Naive thymus-derived CD8-positive, alpha-beta T cell (primary cell): ENCODE measurements at places on chromosomes 16 and 17. TPM values are rescaled to one million over a fixed set of nuclear protein-coding genes. Genes with fewer than 3 reads are reported as not detected.

- no peak overlapping the region for H3K4me3 ChIP-seq
- H3K27ac ChIP-seq = no peak overlapping the region
- H3K27me3 ChIP-seq = no peaks in the 10 kb centered on the region
- no peaks in the 10 kb centered on the region for H3K36me3 ChIP-seq
- H3K4me1 ChIP-seq = peaks cover 27% of the 10 kb centered on the region
These were observed 3.6 kb upstream of the TMIGD1 start for GRCh38 chr17:30337393-30337999.

DNA sequence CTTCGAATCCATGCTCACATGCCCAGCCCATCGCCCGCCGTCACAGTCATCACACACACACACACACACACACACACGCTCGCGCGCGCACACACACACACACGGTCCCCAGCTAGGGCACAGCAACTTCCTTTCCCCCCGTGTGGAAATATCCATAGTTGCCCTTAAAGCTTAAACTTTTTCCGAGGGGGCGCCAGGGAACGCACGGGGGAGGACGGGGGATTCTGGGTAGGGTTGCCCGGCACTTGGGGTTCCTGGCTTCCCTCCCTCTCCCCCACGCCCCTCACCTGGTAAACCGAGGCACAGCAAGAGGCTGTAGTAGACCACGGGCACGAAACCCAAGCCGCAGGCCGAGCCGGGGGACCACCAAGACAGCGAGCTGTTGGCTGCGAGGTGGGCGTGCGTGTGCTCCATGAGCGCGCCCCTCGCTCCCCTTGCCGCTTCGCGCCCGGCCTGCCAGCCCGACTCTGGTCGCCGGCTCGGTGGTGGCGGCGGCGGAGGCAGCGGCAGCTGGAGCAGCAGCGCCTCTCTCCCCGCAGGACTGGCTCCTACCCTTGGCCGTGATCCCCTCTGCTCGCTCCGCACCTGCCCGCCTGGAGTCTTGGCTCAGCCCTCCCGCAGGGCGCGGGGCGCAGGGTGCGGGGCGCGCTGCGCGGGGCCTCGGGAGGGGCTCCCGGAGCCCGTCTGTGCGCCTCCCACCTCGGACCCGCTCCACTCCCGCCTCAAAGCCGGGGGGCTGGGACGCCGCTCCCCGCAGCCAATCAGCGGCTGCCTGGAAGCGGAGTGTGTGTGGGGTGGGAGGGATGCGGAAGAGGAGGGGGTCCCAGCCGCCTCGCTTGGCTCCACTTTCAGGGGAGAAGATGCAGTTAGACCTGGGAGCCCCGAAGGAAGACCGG lies at the start of gene GPR139:
TSS of gene GPR139 (minus strand) at position 688 of the 896 bp plus-strand sequence. CDS start at position 414, 274 bp downstream.
- H3K27me3 ChIP-seq = peaks cover 52% of the 10 kb centered on the region
- H3K36me3 ChIP-seq = no peaks in the 10 kb centered on the region
- no peak within 1 kb of the TSS for H3K27ac ChIP-seq
- no peak for DNase-seq
- H3K4me3 ChIP-seq = no peak within 1 kb of the TSS

GRCh38 chr16:11142261-11142630 lies 113.8 kb downstream of the SOCS1 start:
- no peaks in the 10 kb centered on the region for H3K27me3 ChIP-seq
- peaks cover 43% of the 10 kb centered on the region for H3K4me1 ChIP-seq
- H3K4me3 ChIP-seq = no peak overlapping the region
- no peak for DNase-seq
- H3K27ac ChIP-seq = no peak overlapping the region
- peaks cover 5% of the 10 kb centered on the region for H3K36me3 ChIP-seq

- H3K27me3 ChIP-seq = peaks cover 35% of the 10 kb centered on the region
- H3K36me3 ChIP-seq = peaks cover 4% of the 10 kb centered on the region
- DNase-seq = no peak
- no peak overlapping the region for H3K27ac ChIP-seq
These were observed 164.1 kb downstream of the HS3ST4 start for GRCh38 chr16:25855818-25856217.

GRCh38 chr17:3915995-3916696 lies at the start of gene P2RX1:
Gene P2RX1, minus strand, starts transcription at chr17:3916465. Its CDS starts 240 bp downstream, at chr17:3916225.
- peak; percentile 45 for DNase-seq
- H3K4me1 ChIP-seq = peaks cover 64% of the 10 kb centered on the region
- H3K36me3 ChIP-seq = no peaks in the 10 kb centered on the region
- H3K27me3 ChIP-seq = no peaks in the 10 kb centered on the region

GRCh38 chr16:79757163-79757562 lies 156.6 kb upstream of the MAF start:
- H3K27ac ChIP-seq = no peak overlapping the region
- H3K27me3 ChIP-seq = peaks cover 9% of the 10 kb centered on the region
- no peak for DNase-seq

- no peak overlapping the region for H3K4me3 ChIP-seq
- H3K4me1 ChIP-seq = no peaks in the 10 kb centered on the region
- H3K27me3 ChIP-seq = peaks cover 13% of the 10 kb centered on the region
- H3K27ac ChIP-seq = no peak overlapping the region
- no peaks in the 10 kb centered on the region for H3K36me3 ChIP-seq
These were observed 64.5 kb upstream of the NLK start for GRCh38 chr17:27977751-27978688.

GRCh38 chr17:7356072-7356549 lies 1.2 kb downstream of the TMEM95 start:
- H3K4me1 ChIP-seq = peaks cover 13% of the 10 kb centered on the region
- peak overlapping the region; percentile 78 for H3K27ac ChIP-seq
- peak; percentile 90 for DNase-seq
- no peaks in the 10 kb centered on the region for H3K36me3 ChIP-seq
- H3K27me3 ChIP-seq = no peaks in the 10 kb centered on the region

DNA sequence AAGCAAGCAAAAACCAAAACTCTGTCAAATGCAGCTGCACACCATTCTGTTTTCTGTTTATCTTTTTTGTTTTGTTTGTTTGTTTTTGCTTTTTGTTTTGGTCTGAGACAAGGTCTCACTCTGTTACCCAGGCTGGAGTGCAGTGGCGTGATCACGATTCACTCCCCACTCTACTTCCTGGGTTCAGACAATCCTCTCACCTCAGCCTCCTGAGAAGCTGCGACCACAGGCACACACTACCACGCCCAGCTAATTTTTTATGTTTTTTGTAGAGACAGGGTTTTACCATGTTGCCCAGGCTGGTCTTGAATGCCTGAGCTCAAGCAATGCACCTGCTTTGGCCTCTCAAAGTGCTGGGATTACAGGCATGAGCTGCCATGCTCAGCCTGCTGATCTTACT lies 19.3 kb upstream of the SLFN13 start:
- peak overlapping the region; percentile 89 for H3K27ac ChIP-seq
- peak; percentile 36 for DNase-seq
- peak overlapping the region; percentile 62 for H3K4me3 ChIP-seq
- H3K36me3 ChIP-seq = peaks cover 15% of the 10 kb centered on the region
- peaks cover 48% of the 10 kb centered on the region for H3K4me1 ChIP-seq

- H3K4me1 ChIP-seq = peaks cover 57% of the 10 kb centered on the region
- peak; percentile 20 for DNase-seq
- H3K27me3 ChIP-seq = peaks cover 8% of the 10 kb centered on the region
- peak overlapping the region; percentile 90 for H3K4me3 ChIP-seq
These were observed 1.1 kb downstream of the FHOD1 start for GRCh38 chr16:67246081-67246755.

DNA sequence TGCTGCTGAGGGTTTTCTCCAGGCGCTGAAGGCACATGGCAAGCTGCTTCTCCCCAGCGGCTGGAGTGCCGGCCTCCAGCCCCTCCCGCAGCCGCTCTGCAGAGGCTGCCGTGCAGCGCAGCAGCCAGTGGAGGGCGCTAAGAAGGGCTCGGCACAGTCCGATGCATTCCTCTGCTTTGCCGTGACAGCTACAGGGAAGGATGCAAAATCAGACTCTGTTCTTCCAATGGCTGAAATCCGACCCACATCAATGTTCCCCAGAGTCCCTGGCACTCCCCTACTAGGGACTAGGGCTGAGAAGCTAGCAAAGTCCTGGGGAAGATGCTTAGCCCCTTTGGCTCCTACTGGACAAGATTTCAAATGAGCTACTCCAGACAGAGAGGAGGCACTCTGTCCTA lies 19.0 kb downstream of the MED24 start:
- H3K4me1 ChIP-seq = peaks cover 5% of the 10 kb centered on the region
- DNase-seq = no peak
- no peaks in the 10 kb centered on the region for H3K27me3 ChIP-seq
- H3K4me3 ChIP-seq = no peak overlapping the region
- H3K27ac ChIP-seq = no peak overlapping the region

DNA sequence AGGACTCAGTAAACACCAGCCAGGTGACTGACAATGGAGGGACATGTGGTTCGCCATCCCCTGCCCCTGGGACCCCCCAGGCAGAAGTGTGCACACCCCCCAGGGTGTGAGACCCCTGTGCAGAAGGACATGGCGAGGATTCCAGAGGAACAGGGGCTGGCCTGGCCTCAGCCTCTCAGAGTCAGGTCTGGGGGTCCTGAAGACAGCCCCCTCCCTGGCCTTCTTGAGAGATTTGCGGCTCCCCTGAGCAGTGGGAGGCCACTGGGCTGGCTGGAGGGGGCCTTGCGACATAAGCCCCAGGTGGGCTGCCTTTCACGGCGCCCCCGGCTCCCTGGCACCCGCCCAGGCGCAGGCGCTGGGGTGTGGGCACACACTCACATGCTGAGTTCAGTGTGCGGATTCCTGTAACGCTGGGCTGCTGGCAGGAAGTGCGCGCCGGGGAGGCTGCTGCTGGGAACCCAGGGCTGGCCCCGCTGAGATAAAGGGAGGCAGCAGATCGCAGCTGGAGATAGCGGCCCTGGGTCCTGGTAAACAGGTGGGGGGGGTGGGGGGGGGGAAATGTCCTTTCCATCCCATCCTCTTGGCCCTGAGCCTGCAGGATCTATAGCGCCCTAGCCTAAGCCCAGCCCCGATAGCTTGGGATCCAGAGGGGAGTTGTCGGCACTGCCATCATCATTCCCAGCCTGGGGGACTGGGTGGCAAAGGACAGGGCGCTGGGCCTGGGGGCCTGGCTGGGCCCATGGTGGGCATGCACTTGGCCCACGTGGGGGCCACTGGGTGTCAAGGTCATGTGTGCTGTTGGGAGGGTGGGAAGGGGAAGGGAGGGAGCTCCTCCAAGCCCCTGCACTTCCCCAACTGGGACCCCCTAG lies 27.1 kb downstream of the TMEM235 start:
- peaks cover 75% of the 10 kb centered on the region for H3K4me1 ChIP-seq
- no peaks in the 10 kb centered on the region for H3K27me3 ChIP-seq
- no peaks in the 10 kb centered on the region for H3K36me3 ChIP-seq
- peak overlapping the region; percentile 86 for H3K27ac ChIP-seq
- H3K4me3 ChIP-seq = peak overlapping the region; percentile 91

GRCh38 chr16:12411516-12411915 lies 392.2 kb downstream of the CPPED1 start:
- H3K36me3 ChIP-seq = peaks cover 13% of the 10 kb centered on the region
- H3K4me1 ChIP-seq = peaks cover 4% of the 10 kb centered on the region
- DNase-seq = no peak
- H3K27me3 ChIP-seq = no peaks in the 10 kb centered on the region
- H3K27ac ChIP-seq = no peak overlapping the region

DNA sequence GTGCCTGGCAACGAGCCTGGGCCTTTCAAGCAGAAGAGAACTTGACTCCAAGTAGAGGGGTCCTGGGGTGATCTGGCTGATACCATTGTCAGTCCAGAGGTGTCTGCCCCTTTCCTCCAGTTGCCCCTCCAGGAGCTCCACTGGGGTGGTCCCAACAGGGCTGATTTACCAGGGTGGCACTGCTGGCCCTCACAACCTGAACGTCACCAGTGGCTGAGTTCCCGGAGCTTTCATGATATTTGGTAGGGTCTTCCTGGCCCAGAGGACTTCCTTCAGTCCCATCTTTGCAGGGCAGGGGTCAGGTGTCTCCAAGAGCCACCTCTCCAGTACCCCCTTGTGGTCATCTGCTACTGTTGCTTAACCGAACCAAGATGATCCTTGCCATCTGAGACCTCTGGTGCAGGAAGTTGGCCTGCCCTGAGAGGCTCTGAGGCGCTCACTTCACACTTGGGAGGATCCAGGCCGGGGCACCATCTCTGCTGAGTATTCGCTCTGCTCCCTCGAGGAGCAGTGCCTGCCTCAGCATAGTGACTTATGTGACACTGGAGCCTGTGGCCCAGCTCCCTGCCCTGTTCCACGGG lies 3.5 kb downstream of the LIMD2 start:
- peak; percentile 58 for DNase-seq
- H3K36me3 ChIP-seq = peaks cover 18% of the 10 kb centered on the region
- H3K27me3 ChIP-seq = no peaks in the 10 kb centered on the region
- peak overlapping the region; percentile 100 for H3K4me3 ChIP-seq
- peak overlapping the region; percentile 97 for H3K27ac ChIP-seq

DNA sequence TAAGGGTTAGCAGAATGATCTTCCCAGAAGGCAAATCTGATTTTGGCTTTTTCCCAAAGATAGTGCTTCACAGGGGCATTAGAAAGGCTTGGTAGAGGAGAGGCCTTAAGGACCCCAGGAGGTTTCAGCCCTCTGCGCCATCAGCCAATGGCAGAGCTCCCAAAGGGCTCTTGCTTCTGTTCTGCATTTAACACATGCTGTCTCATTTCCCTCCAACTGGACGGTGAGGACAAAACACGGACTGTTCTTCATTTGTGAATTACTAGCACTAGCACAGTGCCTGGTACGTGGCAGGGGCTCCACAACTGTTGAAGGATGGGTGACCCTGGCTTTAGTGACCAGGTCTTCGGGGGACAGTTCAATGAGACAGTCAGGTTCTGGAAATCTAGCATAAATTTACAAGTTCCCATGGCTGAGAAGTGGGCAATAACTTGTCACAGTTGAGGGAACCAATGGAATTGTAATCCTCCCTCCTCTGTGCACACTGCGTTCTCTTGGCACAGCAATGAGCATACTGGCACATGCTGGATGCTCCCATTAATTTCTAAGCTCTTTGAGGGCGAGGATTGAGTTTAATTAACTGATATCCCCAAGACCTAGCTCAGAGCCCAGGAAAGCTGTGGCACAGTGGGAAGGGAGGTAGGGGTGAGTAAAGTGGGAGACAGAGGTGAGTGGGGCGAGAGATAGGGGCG lies 45.4 kb downstream of the COG7 start:
- H3K27me3 ChIP-seq = no peaks in the 10 kb centered on the region
- DNase-seq = no peak
- no peak overlapping the region for H3K27ac ChIP-seq
- H3K4me3 ChIP-seq = no peak overlapping the region

DNA sequence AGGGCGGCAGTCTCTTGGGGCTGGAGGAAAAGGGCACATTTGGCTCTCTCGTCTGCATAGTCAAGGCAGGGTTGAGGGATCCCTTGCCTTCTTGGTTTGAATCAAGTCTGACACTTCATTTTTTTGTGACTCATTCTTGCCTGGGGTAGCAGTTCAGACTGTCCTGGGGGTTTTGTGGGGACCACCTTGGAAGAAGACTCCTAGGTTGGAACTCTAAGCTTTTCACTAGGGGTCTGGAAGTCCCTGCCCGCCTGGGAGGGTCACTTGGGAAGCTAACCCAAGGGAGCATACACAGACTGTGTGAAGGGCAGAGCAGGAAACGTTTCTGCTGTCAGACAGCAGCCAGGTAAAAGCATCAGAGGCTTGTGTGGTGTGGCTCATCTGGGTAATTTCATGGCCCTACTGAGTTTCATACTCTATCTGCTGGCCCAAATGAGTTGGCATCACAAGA lies 11.3 kb downstream of the YPEL2 start:
- peak overlapping the region; percentile 53 for H3K4me3 ChIP-seq
- peaks cover 72% of the 10 kb centered on the region for H3K4me1 ChIP-seq
- peaks cover 20% of the 10 kb centered on the region for H3K36me3 ChIP-seq
- H3K27ac ChIP-seq = peak overlapping the region; percentile 74

ZNF688 gene
- 22.0 TPM for polyA plus RNA-seq

ITGA2B gene
- not detected for polyA plus RNA-seq

RUNDC3A gene
- not detected for polyA plus RNA-seq

CCL5 gene
- 63.8 TPM for polyA plus RNA-seq

TEX14 gene
- polyA plus RNA-seq = 0.24 TPM

SLC4A1 gene
- polyA plus RNA-seq = not detected

EFCAB5 gene
- not detected for polyA plus RNA-seq
